ENCODE measurements at places on chromosomes 6 and 20.
A peak's percentile ranks its signal among the peaks of the same experiment; 100 is the strongest.

- H3K27me3 ChIP-seq = peaks cover 10% of the 10 kb centered on the region
- DNase-seq = no peak
- H3K4me1 ChIP-seq = peaks cover 20% of the 10 kb centered on the region
- H3K36me3 ChIP-seq = no peaks in the 10 kb centered on the region
- H3K4me3 ChIP-seq = no peak overlapping the region
Observed at GRCh38 chr6:109038837-109039398, 55.7 kb downstream of the SESN1 start.

- no peak overlapping the region for H3K4me3 ChIP-seq
- no peak overlapping the region for H3K27ac ChIP-seq
- peaks cover 25% of the 10 kb centered on the region for H3K36me3 ChIP-seq
- no peak for DNase-seq
- H3K27me3 ChIP-seq = no peaks in the 10 kb centered on the region
- peaks cover 1% of the 10 kb centered on the region for H3K4me1 ChIP-seq
Observed at GRCh38 chr6:43781941-43782704, 12.1 kb downstream of the VEGFA start.

- H3K36me3 ChIP-seq = no peaks in the 10 kb centered on the region
- peak overlapping the region; percentile 92 for H3K4me3 ChIP-seq
- DNase-seq = no peak
- peaks cover 43% of the 10 kb centered on the region for H3K4me1 ChIP-seq
- peaks cover 2% of the 10 kb centered on the region for H3K27me3 ChIP-seq
Observed at GRCh38 chr6:37820718-37821079, 1.2 kb downstream of the ZFAND3 start.

- no peak for DNase-seq
- no peaks in the 10 kb centered on the region for H3K27me3 ChIP-seq
- H3K4me3 ChIP-seq = no peak overlapping the region
- H3K4me1 ChIP-seq = peaks cover 26% of the 10 kb centered on the region
- peaks cover 57% of the 10 kb centered on the region for H3K36me3 ChIP-seq
- no peak overlapping the region for H3K27ac ChIP-seq
Observed at GRCh38 chr20:41085606-41086005, 51.7 kb upstream of the PLCG1 start.

DNA sequence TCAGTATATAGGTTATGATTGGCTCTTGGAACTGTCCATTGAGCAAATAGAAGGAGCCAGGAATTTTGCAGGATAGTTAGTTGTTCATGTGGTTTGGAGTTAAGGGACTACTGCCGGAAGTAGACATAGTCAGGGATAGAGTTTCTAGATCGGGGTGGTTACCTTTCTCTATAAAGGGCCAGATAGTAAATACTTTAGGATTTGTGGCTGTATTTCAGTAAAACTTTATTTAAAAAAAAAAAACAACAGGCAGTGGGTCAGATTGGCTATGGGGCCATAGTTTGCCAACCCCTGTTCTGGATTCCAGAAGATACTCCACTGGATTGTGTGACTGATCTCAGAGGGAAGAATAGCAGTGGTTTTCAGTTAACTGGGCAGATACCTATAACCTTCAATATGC lies 489.3 kb upstream of the SOX4 start:
- no peak overlapping the region for H3K27ac ChIP-seq
- no peaks in the 10 kb centered on the region for H3K27me3 ChIP-seq
- peaks cover 14% of the 10 kb centered on the region for H3K36me3 ChIP-seq
- DNase-seq = no peak
- peaks cover 18% of the 10 kb centered on the region for H3K4me1 ChIP-seq
- H3K4me3 ChIP-seq = no peak overlapping the region

- H3K4me3 ChIP-seq = no peak overlapping the region
- H3K27me3 ChIP-seq = no peaks in the 10 kb centered on the region
- no peak for DNase-seq
- H3K27ac ChIP-seq = no peak overlapping the region
- peaks cover 43% of the 10 kb centered on the region for H3K36me3 ChIP-seq
Observed at GRCh38 chr6:37285861-37286311, 27.9 kb upstream of the TMEM217 start.

DNA sequence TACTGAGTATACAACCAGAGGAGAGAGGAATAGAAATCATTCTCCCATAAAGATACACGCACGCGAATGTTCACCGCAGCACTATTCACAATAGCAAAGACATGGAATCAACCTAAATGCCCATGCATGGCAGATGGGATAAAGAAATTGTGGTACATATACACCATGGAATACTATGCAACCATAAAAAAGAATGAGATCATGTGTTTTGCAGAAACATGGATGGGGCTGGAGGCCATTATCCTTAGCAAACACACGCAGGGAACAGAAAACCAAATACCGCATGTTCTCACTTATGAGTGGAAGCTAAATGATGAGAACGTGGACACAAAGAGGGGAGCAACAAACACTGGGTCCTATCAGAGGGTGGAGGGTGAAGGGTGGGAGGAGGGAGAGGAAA lies 3.4 kb downstream of the SERPINB6 start:
- peaks cover 16% of the 10 kb centered on the region for H3K36me3 ChIP-seq
- no peak for DNase-seq
- peaks cover 25% of the 10 kb centered on the region for H3K4me1 ChIP-seq
- no peaks in the 10 kb centered on the region for H3K27me3 ChIP-seq

DNA sequence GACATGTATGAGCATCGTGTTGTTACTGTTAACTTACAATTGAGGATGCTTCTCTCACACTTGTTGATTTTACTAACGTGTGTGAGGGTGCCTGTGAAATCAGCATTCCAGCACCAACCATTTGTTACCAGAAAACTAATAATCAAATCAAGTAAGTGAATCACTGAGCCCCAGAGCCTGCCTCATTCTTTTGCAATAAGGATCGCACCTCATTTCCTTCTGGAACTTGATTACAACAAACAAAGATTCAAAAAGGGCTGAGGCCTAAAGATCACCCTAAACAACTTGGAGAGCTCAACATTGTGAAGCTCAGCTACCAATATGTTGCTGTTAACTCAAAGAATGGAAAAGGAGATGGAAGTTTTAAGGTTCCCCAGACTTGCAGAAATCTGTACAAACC lies 274.7 kb downstream of the TFAP2A start:
- no peaks in the 10 kb centered on the region for H3K36me3 ChIP-seq
- no peak overlapping the region for H3K4me3 ChIP-seq
- H3K27me3 ChIP-seq = no peaks in the 10 kb centered on the region
- DNase-seq = no peak

DNA sequence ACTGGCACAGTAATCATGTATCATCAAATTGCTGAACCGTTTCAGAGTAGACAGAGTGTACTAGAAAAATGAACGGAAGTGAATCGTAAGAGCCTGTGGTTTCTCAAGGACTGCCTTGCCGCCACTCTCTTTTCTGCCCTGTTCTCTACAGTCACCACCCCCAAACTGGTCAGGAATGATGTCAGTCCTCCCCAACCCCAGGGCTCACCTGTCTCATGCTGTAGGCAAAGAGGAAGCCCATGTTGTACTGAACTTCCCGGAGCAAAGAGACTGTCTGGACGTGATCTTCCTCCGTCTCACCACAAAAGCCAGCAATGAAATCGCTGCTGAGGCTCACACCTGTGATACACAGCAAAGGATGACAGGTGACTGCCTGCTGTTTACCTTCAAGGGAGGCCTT lies 31.0 kb downstream of the CDK5RAP1 start:
- peaks cover 27% of the 10 kb centered on the region for H3K36me3 ChIP-seq
- H3K4me1 ChIP-seq = peaks cover 25% of the 10 kb centered on the region
- no peak overlapping the region for H3K4me3 ChIP-seq
- H3K27me3 ChIP-seq = no peaks in the 10 kb centered on the region
- DNase-seq = no peak
- peak overlapping the region; percentile 65 for H3K27ac ChIP-seq

DNA sequence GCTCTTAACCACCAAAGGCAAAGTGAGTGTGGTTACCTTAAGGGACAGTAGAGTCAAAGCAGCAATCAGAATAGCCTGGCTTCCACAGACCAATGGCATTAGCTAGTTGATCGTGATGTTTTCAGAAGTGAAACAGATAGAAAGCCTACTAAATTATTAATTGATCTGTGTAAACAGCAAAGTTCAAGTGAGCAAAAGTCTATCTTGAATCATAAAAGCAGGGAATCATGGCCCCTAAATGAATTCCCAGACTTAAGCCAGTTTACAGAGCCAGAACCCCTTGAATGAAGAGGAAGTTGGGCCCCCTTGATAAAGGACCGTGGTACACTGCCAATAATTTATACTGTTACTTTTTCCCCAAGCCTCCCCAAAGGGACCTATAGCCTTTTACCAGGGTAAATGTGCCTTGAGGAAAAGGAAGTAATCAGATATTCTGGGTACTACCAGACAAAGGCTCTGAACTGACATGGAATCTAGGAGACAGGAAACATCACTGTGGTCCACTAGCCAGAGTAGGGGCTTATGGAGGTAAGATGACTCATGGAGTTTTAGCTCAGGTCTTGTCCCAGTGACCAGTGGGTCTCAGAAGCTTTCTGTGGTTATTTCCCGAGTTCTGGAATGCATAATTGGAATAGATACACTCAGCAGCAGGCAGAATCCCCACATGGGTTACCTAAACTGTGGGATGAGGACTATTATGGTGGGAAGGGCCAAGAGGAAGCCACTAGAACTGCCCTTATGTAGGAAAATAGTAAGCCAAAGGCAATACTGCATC lies 317.5 kb downstream of the CD83 start:
- H3K27me3 ChIP-seq = peaks cover 9% of the 10 kb centered on the region
- peaks cover 2% of the 10 kb centered on the region for H3K4me1 ChIP-seq
- H3K36me3 ChIP-seq = no peaks in the 10 kb centered on the region
- H3K27ac ChIP-seq = no peak overlapping the region
- H3K4me3 ChIP-seq = no peak overlapping the region
- no peak for DNase-seq

Measured in activated naive CD8-positive, alpha-beta T cell treated with anti-CD3 and anti-CD28 coated beads, Interleukin-2, amount 10 ng/mL, durations not matched to agents 7 days and 5 days (primary cell).